Myometrial cell (primary cell): ENCODE measurements at places on chromosomes 4 and X. TPM values are rescaled to one million over a fixed set of nuclear protein-coding genes. Genes with fewer than 3 reads are reported as not detected.

Gene TIMM17B
- total RNA-seq = 43.5 and 45.7 TPM in 2 replicates

Gene NRK
- 1.2 TPM in 2 replicates for total RNA-seq

Gene RELL1
- total RNA-seq = 44.0 and 46.4 TPM in 2 replicates

Gene ZNF280C
- 4.0 and 5.0 TPM in 2 replicates for total RNA-seq

Gene CBR4
- 13.1 and 14.1 TPM in 2 replicates for total RNA-seq

Gene SLC2A9
- total RNA-seq = 2.8 TPM in 1 of 2 replicates, not detected in the other

Gene TBCK
- total RNA-seq = 22.8 and 27.5 TPM in 2 replicates

Gene NWD2
- not detected in 2 replicates for total RNA-seq

Gene PPEF1
- total RNA-seq = not detected in 2 replicates

Gene FGFBP1
- total RNA-seq = not detected in 2 replicates

Gene FAAH2
- total RNA-seq = not detected in 2 replicates
